ENCODE measurements at places on chromosomes 2 and 18.
A peak's percentile ranks its signal among the peaks of the same experiment; 100 is the strongest.

- DNase-seq = no peak
Measured at GRCh38 chr2:31384351-31384750, 30.2 kb downstream of the XDH start.

GRCh38 chr2:128477026-128477820, 158.6 kb upstream of the HS6ST1 start:
- DNase-seq = no peak

DNA sequence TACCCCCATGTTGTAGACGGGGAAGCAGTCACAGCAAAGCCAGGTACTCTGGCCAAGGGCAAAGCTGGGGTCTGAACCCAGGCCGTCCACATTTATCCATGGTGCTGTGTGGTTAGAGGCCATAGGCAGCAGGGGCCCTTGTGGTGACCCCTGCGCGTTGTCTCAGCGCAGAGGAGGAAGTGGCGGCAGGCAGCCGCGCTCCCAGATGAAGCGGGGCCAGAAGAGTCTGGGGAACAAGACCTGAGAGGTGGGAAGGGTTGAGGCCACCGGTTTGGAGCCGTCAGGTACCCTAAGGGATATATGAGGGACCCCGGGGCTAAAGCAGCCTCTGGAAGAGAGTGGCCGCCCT, 770 bp downstream of the ZNF396 start:
- peak; percentile 78 for DNase-seq

DNA sequence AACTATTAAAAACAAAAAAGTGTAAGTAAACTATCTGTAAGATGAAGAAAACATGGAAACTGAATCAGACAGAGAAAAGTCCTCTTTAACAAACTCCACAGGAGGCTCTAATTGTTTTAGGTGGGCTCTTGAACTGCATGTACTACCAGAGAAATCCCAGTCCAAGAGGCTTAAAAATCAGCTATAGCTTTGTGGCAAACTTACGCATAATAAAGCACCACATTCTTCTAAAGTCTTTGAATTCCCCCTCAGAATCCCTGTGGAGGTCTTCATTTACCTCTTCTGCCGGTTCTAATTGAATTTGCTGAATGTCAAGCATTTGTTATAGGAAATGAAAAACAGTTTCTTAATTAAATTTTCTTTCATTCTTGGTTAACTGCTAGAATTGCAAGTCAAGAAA, 40.8 kb downstream of the CHN1 start:
- DNase-seq = no peak

GRCh38 chr2:29174937-29175336, 59.7 kb downstream of the CLIP4 start:
- DNase-seq = no peak

- DNase-seq = no peak
Measured at GRCh38 chr2:36403675-36404230, 48.2 kb downstream of the CRIM1 start.

- no peak for DNase-seq
Measured at GRCh38 chr2:98730707-98731040, 258 bp downstream of the MGAT4A start.

DNA sequence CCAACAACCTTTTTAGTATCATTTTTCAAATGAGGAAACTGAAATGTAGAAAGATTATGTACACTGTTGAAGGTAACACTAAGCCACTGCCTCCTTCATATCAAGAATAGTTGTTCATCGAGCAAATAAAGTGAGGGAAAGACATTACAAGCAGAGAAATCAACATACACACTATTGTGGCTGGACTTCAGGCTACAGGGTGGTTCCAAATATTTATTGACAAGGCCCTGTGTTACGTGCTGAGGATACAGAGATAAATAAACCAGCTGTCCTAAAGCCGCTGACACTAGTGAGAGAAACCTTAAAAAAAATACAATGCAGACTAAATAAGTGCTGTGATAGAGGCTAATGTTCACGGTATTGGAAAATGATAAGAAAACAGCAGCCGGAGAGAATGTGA, 1.9 kb upstream of the LNPK start:
- DNase-seq = no peak

GRCh38 chr2:32947484-32948143, 861 bp downstream of the LTBP1 start:
- DNase-seq = peak; percentile 76

- no peak for DNase-seq
Measured at GRCh38 chr2:32262105-32262504, 2.6 kb downstream of the NLRC4 start.

GRCh38 chr2:47485177-47485576, 82.2 kb downstream of the MSH2 start:
- no peak for DNase-seq

GRCh38 chr18:21489919-21490495, 110.5 kb downstream of the ESCO1 start:
- DNase-seq = no peak
